ENCODE measurements at places on chromosomes 6 and 20.

DNA sequence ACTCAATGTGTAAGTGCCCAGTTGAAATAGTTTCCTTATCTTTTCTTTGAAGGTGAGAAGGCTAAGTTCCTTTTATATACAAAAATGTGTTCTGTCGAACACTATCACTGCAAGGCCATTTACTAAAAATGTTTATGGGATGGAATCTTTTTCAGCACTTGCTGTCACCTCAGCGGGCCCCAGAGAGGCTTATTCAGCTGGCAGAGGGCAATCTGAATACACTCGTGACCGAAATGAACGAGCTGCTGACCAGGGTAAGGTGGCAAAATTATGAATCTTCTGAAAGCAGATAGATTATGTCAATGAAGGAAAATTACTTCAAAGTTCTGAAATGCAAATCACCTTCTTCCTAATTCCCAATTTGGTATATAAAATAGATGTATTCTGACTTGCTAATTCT lies 340.2 kb downstream of the ARHGAP18 start:
- no peak for DNase-seq

DNA sequence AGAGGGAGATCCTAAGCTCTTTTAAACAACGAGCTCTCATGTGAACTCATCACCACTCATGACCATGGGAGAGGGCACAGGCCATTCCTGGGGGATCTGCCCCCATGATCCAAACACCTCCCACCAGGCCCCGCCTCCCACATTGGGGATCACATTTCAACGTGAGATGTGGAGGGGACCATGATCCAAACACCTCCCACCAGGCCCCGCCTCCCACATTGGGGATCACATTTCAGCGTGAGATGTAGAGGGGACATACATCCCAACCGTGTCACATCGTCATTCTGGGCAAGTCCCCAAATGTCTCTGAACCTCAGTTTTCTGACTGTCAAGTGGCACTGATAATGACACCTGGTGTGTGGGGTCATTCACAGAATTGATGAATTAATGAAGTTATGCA lies 641.8 kb downstream of the CDH26 start:
- no peak for DNase-seq

DNA sequence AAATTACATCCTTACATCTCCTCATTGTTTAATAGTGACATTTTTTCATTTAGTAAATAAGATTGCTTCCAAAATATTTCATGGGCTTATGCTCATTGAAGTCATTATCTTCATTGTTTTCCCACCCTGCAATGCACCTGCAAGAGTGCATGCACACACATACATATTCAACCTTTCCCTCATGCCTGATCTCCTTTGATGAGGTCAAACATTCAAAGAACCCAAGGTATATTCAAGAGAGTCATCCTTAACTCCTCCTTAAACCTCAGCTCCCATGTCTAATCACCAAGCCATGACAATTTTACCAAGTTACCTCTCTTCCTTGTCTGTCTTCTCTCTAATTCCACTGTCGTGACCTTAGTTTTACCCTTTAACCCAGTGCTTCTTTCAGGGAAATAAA lies 56.5 kb downstream of the HIVEP2 start:
- DNase-seq: no peak

GRCh38 chr6:99185525-99185924 lies 163.9 kb downstream of the FAXC start:
- DNase-seq: no peak

- DNase-seq: no peak
Observed at GRCh38 chr6:79911992-79912391, 35.4 kb downstream of the ELOVL4 start.

DNA sequence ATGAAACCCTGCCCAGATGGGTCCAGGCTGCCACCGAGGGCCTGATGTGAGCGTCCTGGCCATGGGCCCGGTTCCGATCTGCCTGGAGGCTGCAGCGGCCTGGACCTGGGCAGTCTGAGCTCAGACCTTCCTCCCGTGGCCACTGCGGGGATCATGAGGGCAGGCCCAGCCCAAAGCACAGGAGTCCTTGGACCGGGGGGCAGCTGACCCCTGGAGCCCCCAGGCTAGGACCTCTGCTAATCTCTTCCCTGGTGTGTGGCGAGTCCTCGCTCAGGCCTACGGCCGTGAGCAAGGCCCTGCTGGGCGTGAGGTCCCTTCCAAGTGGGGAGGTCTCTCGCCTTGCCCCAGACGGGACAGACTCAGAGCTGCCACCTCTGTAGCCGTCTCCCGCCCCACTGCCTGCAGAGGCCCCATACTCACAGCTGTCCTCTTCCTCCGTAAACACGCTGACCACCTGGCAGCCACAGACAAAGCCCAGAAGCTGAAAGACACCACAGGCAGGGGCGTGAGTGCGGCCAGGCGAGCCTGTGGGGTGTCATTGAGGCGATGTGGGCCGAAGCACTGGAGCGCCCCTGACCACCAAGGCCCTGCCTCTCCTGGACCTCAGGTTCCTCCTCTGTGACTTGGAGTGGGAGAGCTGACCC lies 8.0 kb downstream of the BIRC7 start:
- no peak for DNase-seq

GRCh38 chr20:49214571-49214970 lies 4.6 kb upstream of the DDX27 start:
- DNase-seq: no peak

DNA sequence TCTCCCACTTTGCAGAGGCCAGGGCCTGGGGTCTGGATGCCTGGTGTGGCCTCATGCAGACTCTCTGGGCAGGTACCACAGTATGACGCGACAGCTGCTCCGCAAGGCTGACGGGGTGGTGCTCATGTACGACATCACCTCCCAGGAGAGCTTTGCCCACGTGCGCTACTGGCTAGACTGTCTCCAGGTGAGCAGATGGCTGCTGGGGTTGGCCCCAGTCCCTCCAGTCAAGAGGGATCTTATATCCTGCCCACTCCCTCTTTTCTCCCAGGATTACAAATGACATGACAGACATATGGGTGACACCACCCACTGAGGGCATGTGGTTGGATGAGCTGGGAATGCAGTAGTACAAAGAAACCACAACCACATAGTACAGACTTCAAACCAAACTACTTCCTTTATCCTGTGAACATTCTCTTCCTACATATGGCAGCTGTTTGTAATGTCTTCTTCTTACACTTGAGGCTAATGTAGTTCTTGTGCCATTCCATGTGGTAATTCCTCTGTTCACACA lies 29.9 kb downstream of the RAB44 start:
- no peak for DNase-seq

GRCh38 chr20:31537116-31537871 lies 23.1 kb downstream of the HM13 start:
- DNase-seq: no peak

- no peak for DNase-seq
Observed at GRCh38 chr6:25147223-25147622, 132.0 kb upstream of the CARMIL1 start.

GRCh38 chr6:3164388-3164787 lies 7.0 kb upstream of the TUBB2A start:
- no peak for DNase-seq

DNA sequence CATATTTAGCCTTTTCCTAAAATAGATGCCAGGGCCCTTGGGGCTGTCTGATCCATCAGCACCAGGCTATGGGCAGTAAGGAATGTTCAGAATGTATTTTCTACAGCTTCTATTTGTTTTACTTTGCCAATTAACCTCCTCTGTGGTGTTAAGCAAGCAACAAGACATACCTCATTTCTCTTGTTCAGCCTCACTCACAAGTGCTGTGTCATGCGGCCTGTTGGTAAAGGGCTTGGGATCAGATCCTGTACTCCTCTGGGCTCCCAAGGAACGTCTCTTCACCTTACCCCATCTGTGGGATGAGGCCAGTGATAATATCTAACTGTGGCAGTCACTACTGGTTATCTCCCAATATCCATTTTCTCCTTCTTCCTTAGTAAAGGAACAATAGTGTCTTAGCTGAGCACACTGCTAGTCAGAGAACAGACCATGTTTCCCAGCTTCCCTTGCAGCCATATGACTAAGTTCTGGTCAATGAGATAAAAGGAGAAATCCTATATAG lies 7.0 kb upstream of the DSTN start:
- DNase-seq: no peak

- no peak for DNase-seq
Observed at GRCh38 chr6:33343953-33344611, 26.5 kb upstream of the ZBTB22 start.

DNA sequence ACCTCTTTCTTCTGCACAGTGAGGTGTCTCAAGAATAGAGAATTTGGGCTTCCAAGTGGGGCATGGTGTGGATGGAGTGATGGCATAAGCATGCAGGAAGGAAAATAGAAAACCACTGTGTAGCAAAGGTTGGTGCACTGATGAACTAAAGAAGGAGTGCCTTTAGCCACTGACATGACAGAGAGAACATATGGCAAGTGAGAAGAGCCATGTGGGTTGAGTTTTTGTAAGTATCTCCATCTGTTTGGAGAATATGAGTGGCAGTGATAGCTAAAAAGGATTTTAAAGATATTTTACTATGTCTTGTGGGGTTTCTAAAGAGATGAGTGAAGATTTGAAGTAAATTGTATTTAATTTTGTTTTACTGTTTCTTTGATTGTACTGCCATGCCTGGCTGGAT lies 160.5 kb upstream of the GRIK2 start:
- DNase-seq: peak; percentile 43

- no peak for DNase-seq
Observed at GRCh38 chr6:56954403-56955170, at the start of gene BEND6. Gene BEND6 (plus strand): TSS chr6:56955107. CDS start chr6:56981811, 26,704 bp downstream.

DNA sequence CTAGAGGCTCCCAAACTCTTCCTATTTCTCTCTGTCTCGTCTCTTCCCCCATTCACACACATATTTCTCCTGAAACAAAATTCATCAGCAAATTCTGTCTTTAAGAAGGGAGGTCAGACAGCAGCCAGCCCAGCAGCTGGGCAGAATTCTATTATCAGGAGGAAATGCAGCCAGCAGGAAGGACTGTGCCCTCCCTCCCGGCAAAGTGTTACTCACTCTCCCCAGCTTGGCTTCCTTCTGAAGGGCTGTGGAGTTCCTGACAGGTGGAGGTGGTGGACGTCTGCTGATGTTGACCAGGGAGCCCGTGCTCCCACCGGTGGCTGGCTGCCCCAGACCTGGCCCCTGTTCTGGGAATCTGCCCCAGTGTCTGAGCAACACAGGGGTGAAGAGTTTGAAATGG lies 37.3 kb downstream of the KCNB1 start:
- DNase-seq: no peak

DNA sequence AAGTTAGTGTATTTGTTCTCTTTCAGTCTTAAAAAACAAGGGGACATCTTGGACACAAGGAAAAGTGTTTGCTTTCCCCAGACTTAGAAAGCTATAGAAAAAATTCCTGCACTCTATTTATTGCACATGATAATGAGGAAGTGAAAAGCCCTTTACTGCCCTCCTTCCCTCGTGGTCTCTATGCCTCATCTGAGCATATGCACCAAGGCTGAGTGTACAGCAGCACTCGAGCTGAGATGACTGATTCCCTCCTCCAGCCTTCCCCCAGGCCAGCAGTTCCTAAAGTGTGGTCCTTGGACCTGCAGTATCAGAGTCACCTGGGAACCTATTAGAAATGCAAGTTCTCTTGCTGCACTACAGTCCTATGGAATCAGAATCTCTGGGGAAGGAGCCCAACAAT lies 14.3 kb upstream of the LAMP5 start:
- no peak for DNase-seq

DNA sequence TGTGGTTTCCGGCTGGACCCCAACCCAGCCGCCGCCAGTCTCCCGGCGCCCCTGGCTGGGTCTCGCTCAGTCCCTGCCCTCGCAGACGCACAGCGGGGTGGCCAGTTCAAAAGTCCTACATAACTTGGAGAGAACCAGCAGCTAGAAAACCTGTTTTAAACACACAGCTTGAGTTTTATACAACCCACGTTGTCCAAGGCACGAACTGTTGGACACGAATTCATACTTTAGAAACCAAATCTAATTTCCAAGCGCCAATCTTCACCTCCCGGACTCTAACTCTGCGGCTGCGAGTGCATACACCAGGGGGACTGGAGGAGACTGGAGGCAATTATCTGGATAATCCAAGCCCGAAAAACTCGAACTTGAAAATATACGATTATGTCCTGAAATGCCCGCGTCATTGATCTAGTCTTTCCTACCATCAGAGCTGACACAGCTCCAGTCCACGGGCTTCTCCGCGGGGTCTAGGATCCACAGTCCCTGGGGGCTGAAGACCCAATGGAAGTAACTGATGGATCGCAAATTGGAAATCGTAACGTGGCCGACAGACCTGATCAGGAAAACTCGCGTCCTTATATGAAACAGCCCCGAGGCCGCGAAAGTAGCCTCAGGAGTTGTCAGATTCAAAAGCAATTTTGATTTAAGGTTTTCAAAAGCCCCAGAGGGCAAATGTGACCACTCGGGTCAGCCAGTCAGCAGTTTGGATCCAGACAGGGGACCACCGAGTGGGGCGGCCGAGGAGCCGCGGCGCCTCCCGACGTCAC lies 843 bp upstream of the HEY2 start:
- DNase-seq: no peak

DNA sequence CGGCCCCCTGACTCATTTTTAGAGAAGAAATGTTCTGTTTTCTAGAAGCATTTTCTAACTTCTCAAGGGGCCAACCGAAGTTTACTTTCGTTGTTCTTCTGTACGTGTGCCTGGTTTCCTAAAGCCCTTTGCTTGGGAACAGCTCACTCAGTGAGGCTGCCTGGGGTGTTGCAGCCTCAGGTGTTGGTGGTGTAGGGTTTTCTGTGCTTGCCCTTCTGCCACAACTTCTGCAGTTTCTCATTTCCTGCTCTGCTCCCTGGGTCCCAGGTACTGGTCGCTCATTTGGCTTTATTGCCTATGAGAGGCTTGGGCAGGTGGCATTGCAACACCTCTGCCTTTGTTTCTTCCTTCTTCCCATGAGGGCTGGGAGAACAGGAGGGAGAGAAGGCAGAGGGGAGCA lies 278.3 kb downstream of the SOX4 start:
- no peak for DNase-seq

GRCh38 chr20:58649288-58650180 lies 1.5 kb upstream of the STX16 start:
- DNase-seq: no peak

DNA sequence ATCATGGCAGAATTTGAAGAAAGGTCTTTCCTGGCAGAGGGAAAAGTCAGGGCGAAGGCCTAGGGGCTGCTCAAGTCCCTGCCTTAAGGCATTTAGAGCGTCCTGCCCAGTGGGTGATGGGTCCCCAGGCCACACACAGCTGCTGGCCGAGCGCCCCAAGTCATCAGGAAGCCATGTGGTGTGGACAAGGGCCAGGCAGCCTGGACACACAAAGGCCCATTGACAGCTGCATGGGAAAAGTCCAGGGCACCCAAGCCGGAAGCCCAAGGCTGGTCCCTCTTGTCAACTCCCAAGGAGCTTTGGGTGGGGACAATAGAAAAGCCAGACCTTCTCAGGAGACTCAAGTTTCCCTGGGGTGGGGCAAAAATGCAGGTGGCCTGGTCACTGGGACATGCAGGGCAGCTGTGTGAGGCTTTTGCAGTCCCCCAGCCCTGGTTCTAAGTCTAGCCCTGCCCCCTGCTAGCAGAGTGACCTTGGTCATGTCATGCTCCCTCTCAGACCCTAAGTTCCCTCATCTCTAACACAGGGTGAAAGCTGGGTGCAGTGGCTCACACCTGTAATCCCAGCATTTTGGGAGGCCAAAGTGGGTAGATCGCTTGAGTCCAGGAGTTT lies 44.3 kb upstream of the PTGIS start:
- no peak for DNase-seq

GRCh38 chr6:13841936-13842335 lies 27.6 kb upstream of the MCUR1 start:
- no peak for DNase-seq
